ENCODE measurements at places on chromosomes 2 and 18.

- no peak for DNase-seq
These were observed 34.9 kb downstream of the DNMT3A start for GRCh38 chr2:25306777-25307368.

DNA sequence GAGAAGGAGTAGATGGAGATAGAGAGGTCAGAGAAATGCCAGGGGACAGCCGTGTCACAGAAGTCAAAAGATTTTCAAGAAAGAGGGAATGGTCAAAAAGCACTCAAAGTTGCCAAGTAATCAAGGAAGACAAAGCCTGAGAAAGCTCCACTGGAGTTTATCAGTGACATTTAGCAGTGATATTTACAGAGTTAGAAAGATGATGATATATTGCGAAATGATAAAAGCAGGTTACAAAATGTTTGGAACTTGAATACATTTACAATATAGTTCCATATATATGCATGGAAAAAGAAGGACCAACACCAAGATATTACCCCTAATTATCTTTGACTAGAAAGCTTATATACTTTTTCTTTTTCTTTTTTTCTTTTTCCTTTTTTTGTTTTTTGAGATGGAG is 20.4 kb downstream of the ZNF2 start:
- DNase-seq, result no peak

DNA sequence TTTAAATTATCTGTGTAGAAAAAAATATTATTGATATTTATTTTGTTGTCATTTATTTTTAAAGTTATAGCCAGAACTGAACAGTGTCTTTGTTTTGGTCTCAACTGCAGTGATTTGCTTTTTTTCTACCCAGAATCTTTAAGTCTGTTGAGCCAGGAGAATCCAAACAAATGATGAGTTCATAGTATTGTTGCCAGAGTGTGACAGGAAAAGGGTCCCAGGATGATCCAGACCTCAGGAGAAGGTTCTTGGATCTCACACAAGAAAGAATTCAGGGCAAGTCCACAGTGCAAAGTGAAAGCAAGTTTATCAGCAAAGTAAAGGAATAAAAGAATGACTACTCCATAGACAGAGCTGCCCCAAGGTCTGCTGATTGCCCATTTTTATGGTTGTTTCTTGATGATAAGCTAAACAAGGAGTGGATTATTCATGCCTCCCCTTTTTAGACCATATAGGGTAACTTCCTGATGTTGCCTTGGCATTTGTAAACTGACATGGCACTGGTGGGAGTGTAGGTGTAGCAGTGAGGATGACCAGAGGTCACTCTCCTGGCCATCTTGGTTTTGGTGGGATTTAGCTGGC is 127.1 kb downstream of the AGPS start:
- no peak for DNase-seq

GRCh38 chr2:8264981-8265380 is 416.9 kb upstream of the ID2 start:
- no peak for DNase-seq

DNA sequence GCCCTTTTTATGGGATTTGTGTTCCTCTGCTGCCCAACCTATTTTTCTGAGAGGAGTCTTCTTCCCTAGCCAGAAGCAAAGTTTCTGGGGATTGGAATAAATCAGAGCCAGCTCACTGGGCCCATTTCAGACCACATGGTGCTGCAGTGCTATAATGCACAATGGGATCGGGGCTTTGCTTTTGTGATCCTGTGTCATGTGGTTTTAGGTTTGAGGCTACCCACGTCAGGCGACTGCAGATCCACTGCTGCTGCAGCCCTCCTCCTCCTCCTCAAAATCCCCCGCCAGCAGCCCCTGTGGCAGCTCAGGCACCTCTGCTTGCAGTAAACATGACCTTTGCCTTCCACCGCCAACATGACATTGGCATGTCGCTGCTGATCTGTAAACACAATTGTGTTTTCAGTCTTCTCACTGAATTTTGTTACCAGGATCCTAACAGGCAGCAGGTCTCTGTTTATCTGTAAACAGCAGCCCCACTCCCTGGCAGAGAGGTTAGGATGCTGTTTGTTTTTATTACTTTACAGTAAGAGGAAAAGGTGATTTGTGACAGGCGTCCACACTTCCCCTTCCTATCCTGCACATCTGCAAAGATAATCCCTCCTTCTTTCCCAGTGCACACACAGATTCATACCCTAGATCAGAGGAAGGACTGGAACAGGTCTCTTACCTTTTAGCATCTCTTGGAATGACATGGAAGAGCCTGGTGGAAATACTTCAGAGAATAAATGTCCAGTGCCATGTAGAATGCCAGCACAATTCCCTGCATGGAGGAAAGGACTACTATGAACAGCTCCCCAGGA is 130.8 kb downstream of the FOXI3 start:
- no peak for DNase-seq

DNA sequence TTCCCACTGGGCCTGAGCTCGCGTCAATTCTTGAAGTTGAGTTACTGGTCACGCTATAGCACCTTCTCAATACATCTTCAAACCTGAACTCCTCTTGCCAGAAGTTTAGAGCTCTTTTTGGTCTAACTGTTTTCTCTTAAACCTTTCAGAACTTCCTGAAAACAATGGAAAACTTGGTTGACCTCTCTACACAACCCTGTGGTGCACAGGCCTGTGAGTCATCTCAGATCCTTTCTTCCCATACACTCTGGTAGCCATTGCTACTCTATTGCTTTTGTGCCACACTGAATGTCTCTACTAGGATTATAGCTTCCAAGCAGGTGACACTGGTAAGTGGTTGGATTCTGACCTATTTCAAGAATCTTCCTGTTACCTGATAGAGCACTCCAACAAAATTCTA is 321.5 kb upstream of the FSIP2 start:
- DNase-seq, result no peak

GRCh38 chr2:125861461-125861860 is 794.5 kb upstream of the GYPC start:
- no peak for DNase-seq

GRCh38 chr18:9742524-9743131 is 34.5 kb downstream of the RAB31 start:
- no peak for DNase-seq

GRCh38 chr18:43819873-43820272 is 542.6 kb upstream of the SYT4 start:
- no peak for DNase-seq

Data from memory B cell (primary cell).